Activated T-cell treated with anti-CD3 and anti-CD28 coated beads for 4 hours (primary cell): ENCODE measurements at places on chromosomes 1 and 21.
A peak's percentile ranks its signal among the peaks of the same experiment; 100 is the strongest.

DNA sequence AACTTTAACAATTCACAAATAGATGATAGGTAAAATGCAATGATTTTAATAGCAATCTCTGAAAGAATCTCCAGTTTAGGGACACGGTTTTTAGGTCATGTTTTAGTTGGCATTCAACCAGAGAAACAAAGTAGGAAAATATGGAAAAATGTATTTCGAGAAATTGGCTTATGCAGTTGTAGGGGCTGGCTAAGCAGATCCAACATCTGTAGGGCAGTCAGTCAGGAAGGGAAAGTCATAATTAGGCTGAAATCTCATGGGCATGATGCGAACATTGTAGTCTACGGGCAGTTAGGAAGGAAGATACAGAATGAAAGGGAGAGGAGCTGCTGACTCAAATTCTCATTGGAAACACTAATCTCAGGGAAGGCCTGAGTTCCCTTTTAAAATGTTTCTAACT, 1276.0 kb upstream of the ADGRL4 start:
- no peak for DNase-seq

DNA sequence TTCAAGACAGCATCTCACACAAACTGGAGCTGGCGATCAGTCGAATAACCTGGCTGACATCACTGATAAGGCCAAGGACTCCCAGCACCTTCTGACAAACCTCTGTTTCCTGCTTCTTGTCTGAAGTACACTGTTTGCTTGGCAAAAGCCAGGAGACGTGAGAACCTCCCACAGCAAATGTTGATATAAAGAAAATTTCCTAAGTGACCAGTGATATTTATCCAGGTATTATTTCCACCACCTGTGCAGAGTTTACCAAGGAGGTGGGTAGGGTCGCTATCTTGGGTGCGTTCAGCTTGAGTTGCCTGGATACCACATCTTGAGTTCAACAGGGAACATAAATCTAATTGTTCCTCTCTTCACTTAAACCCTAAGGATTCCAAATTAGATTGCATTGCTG, 72.9 kb downstream of the SETD4 start:
- DNase-seq: no peak

DNA sequence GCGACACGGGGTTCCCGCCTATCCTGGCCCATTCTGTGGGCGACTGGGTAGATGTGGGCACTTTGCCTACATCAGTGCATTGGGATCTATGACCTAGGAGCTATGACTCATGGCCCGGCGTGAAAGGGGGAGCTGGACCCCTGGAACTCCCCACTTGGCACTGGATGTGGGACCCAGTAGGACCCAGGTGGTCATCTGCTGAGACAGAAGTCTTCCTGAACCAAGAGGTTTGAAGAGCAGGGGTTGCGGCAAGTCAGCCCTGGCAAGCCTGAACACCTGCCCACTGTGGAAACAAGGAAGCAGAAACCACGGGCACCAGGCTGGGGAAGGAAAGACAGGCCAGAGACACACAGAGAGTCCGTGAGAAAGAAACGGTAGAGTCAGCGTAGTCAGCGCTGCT, 656.7 kb downstream of the AJAP1 start:
- DNase-seq: no peak

GRCh38 chr1:80607064-80607463, 1193.7 kb upstream of the ADGRL2 start:
- DNase-seq: no peak

DNA sequence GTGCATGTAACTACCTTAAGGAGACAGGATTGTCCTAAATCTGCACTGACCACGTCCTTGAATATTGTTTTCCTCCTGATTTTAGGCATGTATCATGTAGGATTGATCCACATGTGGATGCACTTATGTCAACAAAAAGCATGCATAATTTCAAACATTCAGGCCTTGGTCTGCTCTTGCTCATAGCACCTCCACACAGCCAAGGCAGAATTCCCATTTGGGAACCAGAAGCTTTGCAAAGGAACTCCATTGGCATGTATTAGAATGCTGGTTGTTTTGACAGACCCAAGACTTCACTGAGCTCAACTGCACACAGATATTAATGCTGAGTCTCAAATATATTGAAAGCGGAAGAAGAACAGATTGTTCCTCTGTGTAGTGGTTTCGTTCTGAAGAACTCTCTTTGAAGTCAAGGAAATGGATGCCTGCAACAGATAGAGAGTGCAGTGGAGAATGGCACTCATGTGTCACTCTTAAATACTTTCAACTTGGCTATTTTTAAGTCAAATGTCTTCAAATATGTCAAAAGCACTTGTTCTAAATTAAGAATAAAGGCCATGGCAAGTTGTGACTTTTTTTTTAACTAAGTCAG, 387.6 kb downstream of the LTN1 start:
- DNase-seq: no peak

GRCh38 chr1:154495496-154496273, 6.3 kb upstream of the TDRD10 start:
- no peak for DNase-seq

DNA sequence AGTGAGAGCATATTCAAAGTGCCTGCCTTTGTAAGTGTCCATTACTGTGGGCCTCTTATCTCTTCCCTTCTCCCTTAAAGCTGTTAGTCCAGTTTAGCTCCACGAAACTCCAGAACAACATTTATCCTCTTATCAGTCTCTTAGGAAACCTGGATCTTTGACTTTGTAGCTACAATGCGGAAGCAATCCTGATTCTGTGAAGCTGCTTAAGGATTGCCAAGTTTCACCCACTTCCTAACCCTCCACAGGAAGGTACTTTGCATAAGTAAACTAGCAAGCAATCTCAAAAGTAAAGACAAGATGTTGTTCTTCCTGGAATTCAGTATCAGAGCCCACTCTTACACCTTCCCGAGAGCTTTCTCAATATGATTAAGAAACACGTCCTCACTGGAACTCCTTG, 164.9 kb upstream of the USP25 start:
- DNase-seq: no peak

DNA sequence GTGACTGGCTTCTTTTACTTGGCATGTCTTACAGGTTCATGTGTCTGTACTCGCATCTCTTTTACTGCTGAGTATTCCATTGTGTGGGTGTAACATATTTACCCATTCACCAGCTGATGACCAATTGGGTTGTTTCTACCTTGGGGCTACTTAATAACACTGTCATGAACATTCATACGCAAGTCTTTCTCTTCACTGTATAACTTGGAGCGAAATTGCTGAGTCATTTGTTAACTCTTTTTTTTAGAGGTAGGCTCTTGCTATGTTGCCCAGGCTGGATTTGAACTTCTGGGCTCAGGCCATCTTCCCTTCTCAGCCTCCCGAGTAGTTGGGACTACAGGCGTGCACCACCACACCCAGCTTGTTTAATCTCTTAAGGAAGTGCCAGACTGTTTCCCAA, 6.5 kb downstream of the PYCR2 start:
- DNase-seq: no peak

GRCh38 chr21:44510508-44511218, 29.3 kb downstream of the KRTAP10-1 start:
- DNase-seq: peak; percentile 76

- DNase-seq: no peak
Measured at GRCh38 chr1:8674912-8675311, 142.5 kb downstream of the RERE start.

DNA sequence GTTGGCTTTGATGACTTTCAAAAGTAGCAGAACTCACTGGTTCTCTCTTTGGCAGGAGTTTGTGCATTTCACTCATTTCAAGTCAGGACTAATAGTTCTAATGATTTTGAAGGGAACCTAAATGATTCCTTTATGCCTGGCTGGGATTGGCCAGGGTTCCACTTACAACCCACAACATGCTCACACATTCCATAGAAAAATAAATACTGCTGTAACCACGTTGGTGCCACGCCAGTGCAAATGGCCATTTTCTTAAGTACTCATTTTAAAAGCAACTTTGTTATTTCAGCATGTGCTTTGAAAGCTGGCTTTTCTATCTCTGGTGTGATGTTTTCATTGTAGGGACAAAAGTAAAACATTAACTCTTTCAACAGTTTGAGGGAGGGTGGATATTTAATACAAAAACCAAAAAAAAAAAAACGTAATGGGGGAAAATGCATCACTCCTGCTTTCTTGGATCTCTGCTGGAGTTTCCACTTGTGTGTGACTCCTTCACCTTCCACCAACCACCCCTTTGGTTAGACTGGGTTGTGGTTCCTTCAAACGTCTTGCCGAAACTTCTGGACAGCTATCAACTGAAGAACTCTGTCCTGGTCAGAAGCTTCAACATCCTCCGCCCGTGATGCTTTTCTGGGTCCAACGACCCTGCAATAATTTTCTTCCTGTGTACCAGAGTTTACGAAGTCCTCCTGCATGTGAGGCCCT, 300.4 kb upstream of the RUNX1 start:
- no peak for DNase-seq

- DNase-seq: no peak
Measured at GRCh38 chr1:8198522-8198921, 119.4 kb upstream of the SLC45A1 start.

DNA sequence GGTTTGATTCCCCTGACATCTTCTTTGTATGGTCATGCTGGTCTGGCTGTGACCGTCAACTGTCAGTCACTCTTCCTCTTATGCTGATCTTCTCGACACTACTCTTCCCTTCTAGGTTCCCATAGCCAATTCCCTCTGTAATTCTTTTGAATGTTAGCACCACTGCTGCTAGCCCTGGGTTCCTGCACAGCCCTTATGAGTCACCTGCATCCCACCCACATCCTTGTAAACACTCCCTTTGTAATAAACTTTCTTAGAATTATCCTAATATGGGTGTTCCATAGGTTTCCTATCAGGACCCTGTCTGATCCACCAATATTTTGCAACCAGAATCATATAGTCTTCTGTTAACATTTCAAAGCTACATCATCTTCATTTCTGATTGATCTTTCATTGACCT, 37.1 kb downstream of the JUN start:
- no peak for DNase-seq

- DNase-seq: no peak
Measured at GRCh38 chr1:160189649-160190625, at the start of gene CASQ1. Gene CASQ1 (plus strand): TSS chr1:160190575. CDS start chr1:160190752, 177 bp downstream.

DNA sequence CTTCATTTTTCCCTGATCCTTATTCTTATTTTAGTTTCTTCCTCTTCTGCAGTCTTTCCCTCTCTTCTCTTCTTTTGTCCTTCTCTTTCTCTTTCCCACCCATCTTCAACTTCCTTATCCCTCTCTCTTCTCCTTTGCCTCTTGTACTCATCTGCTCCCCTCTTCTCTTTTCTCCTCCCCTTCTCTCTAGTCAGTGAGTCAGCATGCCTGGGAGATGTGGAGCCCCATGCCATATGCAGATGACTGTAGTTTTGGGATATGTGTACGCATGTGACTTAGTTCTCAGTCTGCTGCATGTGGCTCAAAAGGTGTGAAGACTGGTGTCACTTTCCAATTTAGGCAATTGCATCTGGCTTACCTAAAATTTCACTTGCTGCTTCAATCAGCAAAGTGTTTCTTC, 10.4 kb downstream of the DNAJC6 start:
- no peak for DNase-seq

DNA sequence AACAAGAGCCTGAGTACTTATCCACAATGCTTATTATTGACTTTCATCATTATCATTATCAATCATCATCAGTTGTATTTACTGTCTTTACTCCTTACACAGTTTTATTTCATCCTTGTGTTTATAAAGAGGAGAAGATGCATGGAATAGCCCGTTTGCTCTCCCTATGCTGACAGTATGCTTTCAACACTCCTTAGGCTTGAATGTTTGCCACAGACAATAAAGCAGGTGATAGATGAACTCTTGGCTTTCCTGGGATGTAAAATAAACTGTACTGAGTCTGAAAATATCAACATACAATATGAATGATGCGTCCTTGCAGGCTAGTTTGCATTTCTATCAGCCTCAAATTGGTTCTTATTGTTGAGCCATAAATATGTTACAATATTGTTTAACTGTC, 891.8 kb upstream of the NCAM2 start:
- DNase-seq: no peak

GRCh38 chr1:77533660-77534305, 148.7 kb downstream of the ZZZ3 start:
- DNase-seq: peak; percentile 45

DNA sequence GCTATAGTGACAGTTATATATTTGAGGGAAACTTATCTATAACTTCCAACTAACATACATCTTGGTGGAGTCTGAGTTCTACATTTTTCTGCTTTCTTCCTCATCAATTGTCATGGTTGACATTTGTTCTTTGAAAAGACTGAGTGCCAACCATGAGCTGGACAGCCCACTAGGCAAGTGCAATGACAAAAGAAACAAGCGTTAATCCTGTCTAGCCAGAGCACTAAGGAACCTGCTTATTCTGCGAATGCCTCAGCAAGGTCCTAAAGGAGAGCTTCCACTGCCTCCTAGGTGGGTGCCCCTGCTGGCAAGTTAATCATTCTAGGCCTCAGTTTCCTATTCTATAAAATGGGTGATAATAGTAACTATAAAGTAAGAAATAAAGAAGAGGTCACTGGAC, 44.8 kb downstream of the IRF2BP2 start:
- no peak for DNase-seq
